ENCODE measurements at places on chromosomes 11 and 22. TPM values are rescaled to one million over a fixed set of nuclear protein-coding genes. Genes with fewer than 3 reads are reported as not detected.

The IL18BP gene
- 15.7 TPM for total RNA-seq

GRCh38 chr11:66443602-66444001 is 5.0 kb upstream of the MRPL11 start:
- no peak for DNase-seq

DNA sequence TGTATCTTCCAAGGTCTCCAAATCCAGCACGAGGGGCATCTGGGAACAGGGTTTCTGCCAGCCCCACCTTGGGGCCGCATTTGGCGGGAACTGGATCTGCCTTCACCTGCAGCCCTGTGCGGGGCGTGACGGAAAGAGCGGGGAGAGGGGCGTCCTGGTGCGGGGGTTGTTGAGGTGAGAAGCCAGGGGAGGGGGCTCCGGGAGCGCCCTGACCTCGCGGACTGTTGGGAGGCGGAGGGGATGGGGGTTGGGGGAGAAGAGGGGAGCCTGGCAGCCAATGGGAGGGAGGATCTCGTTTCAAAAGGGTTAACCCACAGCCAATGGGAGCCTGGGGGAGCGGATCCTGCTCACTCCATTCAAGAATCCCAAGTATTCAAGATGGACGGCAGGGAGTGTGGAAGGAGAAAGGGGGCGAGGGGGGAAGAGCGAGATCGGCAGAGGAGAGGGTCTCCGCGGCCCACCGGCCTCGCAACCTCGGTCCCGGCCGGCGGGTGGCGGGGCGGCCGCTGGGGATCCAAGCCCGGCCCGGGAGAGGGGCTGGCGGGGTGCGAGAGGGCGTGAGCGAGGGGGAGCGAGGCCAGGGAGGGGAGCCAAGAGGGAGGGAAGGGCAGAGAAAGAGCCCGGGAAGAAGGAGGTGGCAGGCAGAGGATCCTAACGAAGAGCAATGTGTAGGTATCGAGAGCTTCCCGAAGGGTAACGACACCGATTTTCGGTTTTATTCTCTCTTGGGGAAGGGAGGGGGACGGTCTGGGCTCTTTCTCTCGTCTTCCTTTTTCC is 11.5 kb downstream of the YPEL4 start:
- peak; percentile 84 for DNase-seq

DNA sequence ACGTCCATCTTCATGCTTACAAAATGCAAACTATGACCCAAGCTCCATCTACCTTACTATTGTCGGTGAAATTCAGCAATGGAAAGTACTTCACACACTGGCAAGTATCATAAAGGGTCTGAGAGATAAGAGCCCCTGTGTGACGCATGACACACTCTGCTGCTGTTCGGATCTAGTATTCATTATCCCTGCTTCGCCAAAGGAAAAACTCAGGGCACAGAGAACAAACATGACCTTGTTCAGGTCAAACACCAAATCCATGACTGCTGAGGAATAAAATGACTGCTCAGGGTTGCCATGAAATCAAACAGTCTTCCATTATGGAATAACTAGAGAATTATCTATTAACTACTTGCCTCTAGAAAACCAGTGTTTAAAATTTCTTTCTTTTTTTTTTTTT is 73.0 kb downstream of the MICAL3 start:
- DNase-seq, result no peak

GRCh38 chr11:45362636-45363035 is 76.5 kb upstream of the SYT13 start:
- no peak for DNase-seq

The TH gene
- 11.1 TPM for total RNA-seq

GRCh38 chr11:76763573-76764346 is 19.4 kb upstream of the TSKU start:
- DNase-seq, result no peak

The HINFP gene
- 33.0 TPM for total RNA-seq

The MUC5AC gene
- 1.4 TPM for total RNA-seq

GRCh38 chr11:12602421-12602820 is 71.8 kb upstream of the TEAD1 start:
- no peak for DNase-seq

DNA sequence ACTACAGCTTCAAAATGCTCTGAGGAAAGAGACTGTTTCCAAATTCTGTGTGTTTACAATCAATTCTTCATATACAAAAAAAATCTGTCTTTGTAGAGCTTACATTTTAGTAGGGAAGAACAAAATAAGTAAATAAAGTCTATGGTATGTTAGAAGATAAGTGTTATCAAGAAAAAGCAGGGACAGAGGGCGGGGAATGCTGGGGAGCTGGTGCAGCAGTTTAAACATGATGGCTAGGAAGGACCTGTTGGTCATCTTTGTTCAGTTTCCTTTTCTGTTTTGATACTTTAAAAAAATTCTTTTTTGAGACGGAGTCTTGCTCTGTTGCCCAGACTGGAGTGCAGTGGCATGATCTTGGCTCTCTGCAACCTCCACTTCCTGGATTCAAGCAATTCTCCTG is 16.1 kb downstream of the TMEM25 start:
- no peak for DNase-seq

The SREBF2 gene
- total RNA-seq, result 119 TPM

GRCh38 chr11:82890936-82891335 is 9.3 kb downstream of the PRCP start:
- no peak for DNase-seq

DNA sequence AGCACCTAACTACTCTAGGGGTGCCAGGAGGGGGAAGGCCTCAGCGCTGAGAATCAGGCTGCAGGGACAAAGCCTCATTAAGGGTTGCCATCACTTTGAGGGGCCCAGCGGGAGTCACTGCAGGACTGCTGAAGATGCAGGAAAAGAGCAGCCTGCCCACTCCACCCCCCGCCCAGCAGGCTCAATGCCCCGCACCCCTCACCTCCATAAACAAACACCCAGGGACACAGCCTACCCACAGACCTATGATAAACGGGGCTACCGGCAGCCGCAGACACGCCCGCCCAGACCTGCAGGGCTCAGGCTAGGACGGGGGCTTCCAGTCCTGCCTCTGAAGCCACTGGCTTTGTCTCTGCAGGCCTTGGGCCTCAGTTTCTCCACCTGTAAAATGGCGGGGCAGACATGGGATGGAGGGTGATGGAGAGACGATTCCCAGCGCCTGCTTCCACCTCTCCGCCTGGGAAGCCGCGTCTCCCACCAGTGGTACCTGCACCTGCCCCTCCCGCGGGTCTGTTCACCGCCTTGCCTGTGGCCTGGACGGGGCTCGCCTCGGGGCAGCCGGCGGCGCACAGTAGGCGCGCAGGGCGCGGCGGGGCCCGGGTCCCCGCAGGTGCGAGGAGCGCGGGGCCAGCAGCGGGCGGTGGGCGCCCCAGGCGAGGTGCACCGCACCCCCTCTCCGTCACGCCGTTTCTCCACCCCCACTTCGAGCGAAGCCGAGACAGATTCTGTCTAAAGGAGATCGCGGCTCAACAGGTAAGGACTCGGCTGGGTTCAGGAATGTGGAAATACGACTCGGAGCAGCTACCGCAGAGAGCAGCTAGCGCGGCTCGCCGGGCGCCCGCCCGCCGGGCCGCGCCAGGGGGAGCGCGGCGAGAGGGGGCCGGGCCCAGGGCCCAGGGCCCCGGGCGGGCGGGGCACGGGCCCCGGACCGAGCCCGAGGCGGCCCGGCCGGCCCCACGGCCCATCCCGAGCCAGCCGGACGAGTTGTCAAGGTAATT is 1.5 kb downstream of the WNT7B start:
- no peak for DNase-seq

The ESAM gene
- total RNA-seq, result 3.6 TPM

The SLC16A8 gene
- not detected for total RNA-seq

GRCh38 chr22:23911318-23911980 is 17.3 kb downstream of the MIF start:
- no peak for DNase-seq

- no peak for DNase-seq
Measured at GRCh38 chr11:119258180-119258579, 52.0 kb downstream of the CBL start.

The RNF169 gene
- total RNA-seq, result 18.8 TPM

The SCGB1C1 gene
- total RNA-seq, result not detected

The ZNF143 gene
- 30.3 TPM for total RNA-seq

DNA sequence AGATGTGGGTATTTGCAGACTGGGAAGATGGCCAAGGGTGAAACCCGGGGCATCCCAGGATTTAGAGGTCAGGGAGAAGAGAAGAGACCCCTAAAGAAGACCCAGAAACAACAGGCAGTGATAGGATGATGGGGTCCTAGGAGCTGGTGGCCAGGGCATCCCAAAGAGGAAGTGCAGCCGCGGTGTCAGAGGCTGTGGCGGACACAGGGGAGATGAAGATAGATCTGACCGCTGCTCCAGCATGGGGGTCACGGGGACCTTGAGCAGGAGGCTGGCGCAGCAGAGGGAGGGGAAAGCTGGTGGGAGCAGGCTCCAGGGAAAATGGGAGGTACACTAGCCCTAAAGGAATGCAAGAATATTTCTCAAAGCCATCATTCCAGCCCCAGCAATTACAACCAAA is 47.3 kb downstream of the CTTN start:
- no peak for DNase-seq

DNA sequence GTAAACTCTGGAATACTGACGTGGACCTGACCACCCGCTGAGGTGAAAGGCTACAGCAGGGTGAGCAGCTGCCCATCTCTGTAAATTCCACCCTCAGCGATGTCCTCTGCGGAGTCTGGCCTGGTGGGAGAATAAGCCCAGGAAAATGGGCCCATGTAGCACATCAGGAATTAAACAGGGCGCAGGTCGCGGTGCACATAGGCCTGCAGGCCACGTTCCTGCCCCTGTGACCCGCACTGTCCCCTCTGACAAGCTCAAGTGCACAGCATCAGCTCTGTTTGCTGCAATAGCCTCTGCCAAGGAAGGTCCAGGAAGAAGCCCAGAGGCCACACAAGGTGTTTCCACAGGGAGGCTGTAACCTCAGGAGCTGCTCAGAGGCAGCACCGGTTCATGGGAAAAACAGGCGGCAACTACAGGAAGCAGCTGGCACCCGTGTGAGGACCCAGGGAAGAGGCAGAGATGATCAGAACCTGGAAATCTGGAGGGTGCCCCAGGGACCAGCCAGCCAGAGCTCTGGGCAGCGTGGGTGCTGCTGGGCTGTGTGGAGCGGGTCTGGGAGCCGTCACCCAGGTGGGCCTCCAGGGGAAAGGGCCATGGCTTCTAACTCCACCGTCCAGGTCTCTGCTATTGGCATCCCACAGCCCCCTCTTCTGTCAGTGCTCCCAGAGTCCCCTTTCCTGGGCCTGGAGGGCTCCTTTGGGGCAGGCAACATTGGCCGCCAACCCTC is 808 bp upstream of the IFITM2 start:
- no peak for DNase-seq

The JHY gene
- total RNA-seq, result 3.7 TPM

The RIMBP3B gene
- total RNA-seq, result 0.29 TPM

GRCh38 chr11:97201743-97202612 is 812.2 kb downstream of the JRKL start:
- DNase-seq, result no peak

DNA sequence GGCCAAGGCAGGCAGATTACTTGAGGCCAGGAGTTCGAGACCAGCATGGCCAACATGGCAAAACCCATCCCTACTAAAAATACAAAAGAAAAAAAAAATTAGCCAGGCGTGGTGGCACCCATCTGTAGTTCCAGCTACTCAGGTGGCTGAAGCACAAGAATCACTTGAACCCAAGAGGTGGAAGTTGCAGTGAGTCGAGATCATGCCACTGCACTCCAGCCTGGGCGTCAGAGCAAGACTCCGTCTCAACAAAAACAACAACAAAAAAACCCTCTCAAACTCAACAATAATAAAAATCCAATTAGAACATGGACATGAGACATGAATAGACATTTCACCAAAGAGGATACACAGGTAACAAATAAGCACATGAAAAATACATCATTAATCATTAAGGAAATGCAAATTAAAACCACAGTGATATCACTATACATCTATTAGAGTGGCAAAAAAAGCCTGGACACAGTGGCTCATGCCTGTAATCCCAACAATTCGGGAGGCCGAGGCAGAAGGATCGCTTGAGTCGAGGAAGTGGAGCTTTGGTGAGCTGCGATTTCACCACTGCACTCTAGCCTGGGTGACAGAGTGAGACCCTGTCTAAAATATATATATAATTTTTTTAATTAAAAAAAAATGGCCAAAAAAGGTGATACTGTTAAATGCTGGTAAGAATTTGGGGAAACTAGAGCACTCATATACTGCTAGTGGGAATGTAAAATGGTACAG is 12.7 kb upstream of the SEPTIN5 start:
- DNase-seq, result no peak
